CD4-positive, alpha-beta T cell treated with Interleukin-21 for 1 hour (primary cell): ENCODE measurements at places on chromosomes 4 and X.

- no peak for DNase-seq
Measured at GRCh38 chrX:103793545-103793940, 16.9 kb downstream of the PLP1 start.

DNA sequence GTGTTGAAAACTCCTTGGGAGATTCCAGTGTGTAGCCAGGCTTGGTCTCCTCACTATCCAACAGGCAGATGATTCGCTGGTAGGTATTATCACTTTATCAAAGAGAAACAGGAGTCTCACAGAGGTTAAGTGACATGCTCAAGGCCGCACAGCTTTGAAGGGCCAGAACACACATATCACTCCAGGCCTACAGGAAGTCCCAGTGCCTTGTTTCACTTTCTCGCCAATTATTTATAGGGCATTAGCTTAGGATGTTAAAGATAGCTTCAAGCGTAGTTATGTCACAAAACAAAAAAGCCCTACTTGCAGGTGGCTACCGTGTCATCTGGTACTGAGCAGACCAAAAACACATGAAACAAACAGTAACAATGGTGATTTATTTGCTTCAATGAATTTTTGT is 13.2 kb downstream of the ATP8A1 start:
- DNase-seq = no peak

GRCh38 chrX:40120838-40121580 is 23.3 kb upstream of the BCOR start:
- DNase-seq = no peak

DNA sequence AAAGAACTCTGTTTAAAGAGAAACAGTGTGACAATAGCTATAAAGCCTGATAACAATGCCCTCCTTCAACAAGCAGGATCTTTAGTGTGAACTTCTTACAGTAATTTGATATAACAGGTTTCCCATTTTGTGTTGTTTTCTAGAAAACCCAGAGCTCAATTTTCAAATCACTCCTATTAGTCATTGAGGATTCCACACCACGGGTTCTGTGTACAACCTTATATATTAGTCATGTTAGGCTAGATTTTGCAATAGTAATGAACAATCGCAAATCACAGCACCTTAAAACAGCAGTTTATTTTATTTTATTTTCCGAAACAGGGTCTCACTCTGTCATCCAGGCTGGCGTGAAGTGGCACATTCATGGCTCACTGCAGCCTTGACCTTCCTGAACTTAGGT is 1020.9 kb upstream of the INTU start:
- DNase-seq = no peak

DNA sequence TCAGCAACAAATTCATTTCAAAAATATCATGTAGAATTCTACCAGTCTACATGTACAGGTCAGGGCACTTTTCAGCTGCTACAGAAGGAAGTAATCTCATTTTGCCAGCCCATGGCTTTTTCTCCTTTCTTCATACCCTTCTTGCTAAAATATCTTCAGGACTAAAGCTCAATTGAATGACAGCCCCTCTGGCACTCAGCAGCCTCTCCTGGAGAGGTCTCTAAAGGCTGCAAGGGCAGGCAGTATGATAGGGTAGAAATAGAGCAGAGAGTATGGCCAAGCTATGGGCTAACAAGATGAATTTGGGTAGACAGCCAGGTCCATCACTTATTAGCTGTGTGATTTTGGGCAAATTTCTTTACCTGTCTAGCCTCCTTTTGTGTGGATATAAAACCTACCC is 224.6 kb upstream of the RPL34 start:
- DNase-seq = no peak

DNA sequence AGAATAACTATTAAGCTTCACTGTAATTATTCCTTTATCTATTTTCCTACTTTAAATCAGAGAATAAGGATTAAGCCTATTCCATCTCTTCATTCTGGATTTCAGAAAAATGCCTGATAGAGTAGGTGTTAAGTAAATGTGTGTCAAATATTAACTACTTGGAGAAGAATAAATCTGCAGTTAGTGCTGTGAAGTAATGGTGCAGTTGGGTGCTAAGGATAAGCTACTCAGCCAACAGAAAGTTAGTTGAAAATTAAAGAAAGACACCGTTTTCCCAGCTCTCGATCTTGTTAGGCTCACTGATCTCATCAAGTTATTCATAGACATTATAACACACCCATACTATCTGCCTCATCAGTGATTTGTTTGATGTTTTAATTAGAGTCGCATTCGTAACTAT is 7.1 kb downstream of the PF4V1 start:
- no peak for DNase-seq

- DNase-seq = peak; percentile 35
Measured at GRCh38 chr4:163556177-163556576, 61.7 kb downstream of the TMA16 start.

DNA sequence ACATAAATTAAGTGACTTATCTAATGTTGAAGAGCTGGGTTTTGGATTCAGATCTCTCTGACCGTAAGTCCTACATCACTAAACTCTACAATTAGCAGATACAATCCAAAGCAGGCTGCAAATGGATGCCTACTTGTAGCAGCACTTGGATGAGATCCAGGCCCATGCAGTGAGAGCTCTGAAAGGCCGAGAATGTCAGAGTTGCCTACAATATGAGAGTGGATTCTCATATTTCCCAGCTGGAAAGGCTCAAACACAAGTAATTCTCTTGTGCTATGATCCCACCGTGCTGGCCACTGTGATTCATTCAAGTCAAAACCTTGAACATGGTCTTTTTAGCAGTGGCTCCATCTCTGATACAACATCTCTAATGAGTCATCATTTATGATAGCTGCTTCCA is 125.4 kb upstream of the CHRDL1 start:
- no peak for DNase-seq

DNA sequence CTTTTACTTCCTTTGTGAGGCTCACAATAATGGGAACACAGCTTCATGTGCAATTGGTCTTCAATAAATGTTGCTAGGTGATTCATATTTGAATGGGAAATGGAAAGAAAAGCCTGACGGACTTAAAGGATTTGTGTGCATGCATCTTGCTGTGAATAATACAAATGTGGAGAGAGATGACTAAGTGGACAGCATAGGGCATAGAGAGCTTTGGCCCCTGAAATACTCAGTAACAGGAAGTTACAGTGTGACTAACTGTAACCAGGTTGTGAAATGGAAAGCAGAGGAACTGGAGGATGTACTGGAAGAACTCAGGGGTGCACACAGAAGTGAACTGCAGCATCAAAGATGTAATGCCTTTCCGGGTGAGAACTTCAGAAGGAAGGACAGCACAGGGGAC is 206.7 kb downstream of the MGST2 start:
- DNase-seq = no peak

DNA sequence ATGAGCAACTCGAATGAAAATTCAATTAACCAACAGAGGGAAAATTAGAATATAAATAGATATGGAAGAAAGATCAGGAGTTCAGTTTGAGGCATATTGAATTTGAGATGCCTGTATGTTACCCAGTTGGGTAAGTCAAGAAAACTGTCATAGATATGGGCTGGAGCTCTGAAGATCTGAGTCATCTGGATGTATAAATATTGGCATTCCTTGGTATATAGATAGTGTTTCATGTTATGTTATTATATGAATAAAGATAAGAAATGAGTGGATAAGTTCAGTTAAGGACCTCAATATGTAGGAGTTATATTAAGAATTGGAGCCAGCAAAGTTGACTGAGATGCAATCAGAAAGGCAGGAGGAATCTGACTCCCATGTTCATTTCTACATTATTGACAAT is 543.6 kb upstream of the SMIM31 start:
- no peak for DNase-seq

DNA sequence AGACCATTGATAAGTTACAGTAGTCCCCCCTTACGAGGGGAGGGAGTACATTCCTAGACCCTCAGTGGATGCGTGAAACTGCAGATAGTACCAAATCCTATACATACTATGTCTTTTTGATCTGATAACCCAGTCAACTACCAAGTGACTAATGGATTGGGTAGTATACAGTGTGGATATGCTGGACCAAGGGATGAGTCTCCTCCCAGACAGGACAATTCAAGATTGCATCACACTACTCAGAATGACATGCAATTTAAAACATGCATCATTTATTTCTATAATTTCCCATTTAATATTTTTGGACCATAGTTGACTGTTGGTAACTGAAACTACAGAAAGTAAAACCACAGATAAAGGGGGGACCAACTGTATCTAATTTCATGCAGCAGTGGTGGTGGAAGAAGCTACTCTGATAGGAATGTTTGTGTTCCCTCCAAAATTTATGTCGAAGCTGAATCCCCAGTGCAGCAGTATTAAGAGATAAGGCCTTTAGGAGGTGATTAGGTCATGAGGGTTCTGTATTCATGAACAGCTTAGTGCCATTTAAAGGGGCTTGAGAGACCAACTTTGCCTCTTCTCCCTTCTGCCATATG is 11.9 kb downstream of the HADH start:
- no peak for DNase-seq

DNA sequence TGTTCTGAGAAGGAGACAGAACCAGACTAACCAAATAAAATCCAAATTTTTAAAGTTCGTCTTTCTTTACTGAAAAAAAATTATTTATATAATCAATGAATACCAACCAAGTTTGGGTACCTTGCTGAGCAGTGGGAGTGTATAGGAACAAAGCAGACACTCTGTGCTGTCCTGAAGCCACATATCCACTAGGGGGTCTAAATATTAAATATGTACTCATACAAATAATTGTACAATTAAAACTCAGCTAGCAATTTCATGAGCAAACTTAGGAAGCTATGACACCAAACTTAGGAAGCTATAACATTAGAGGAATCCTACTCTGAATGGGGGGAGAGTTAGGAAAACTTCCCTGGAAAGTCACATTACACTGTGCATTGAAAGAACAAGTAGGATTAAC is 582.0 kb upstream of the EPHA5 start:
- no peak for DNase-seq

- DNase-seq = no peak
Measured at GRCh38 chr4:45363931-45364330, 637.6 kb upstream of the GNPDA2 start.

DNA sequence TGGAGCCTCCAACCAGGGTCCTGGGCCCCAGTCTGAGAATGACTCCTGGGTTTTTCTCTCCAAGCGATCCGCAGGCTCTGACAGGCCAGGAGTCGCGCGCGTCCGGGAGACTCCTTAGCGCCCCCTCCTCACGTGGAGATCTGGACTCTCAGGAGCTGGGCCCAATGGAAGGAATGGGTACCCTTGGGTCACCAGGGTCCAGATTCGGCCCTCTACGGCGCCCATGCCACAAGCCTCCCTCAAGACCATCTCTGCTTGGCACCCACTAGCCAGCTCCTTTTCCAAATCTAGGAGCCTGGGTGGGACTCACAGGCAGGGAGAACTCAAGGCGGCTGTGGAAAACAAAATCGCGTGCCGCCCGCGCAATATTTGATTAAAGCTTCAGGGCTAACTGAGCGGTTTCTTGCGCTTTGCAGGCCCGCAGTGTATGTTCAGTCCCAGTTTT is 7.1 kb downstream of the HAND2 start:
- DNase-seq = no peak

- no peak for DNase-seq
Measured at GRCh38 chrX:1487401-1487800, 34.7 kb upstream of the ASMTL start.

DNA sequence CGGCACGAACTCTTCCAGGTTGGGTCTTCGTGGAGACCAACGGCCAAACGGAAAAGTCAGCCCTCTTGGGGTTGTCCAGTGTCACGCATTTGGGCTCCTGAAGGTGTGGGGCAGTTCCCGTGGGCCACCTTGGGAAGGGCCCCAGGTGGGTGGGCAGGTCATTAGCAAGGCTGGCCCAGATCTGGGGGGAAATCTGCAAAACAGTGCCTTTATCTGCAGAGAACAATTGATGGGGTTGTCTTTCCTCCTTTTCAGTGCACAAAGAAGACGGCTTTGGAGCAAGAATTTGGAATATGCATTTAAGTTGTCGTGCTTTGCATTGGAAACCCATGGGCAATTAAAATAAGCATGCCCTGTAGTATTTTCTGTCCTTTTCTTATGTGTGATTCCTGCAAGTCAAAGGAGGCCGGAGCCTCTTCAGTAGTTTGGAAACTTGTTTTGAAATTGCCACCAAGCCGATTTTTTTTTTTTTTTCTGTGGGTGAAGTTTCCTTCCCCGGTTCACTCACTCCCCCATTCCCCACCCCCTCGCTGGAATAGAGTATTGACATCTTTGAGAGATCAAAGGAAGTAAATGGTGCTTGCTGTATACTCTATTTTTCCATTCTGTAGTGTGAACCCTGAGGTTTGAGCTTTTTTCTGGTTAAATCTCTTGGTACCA is 9.8 kb downstream of the ZIC3 start:
- DNase-seq = no peak

DNA sequence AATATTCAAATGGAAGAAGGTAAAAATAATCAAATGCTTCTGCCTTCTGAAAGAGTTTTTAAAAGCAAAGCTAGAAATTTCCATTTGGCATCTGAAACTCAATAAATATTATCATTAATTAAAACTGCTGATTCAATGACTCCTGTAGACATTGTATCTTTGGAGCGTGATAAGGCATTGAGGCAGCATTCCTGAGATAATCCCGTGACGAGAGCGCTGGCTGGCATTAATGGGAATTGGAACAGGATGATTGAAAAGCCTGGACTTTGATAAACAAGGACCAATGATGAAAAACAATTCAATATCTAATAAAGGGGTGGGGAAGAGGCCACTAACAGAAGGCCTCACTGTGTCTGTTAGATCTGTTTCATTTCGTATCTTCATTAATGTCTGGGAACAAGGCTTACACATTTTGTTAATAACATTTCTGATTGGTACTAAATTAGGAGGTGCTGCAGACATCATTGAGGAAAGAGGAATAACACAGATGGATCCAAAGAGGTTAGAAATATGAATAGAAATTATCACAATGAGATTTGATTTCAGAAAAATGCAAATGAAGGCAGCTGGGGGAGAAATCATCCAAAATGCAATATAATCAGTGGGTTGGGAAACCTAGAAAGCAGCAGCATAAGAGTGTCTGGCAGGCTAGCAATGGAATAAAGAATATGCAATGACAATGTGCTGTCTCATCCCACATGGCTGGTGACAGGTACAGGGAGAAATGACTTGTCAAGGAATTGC is 102.3 kb downstream of the SCD5 start:
- no peak for DNase-seq

GRCh38 chr4:185004562-185005218 is 13.6 kb upstream of the HELT start:
- DNase-seq = no peak
